ENCODE measurements at places on chromosomes 1 and 21.

DNA sequence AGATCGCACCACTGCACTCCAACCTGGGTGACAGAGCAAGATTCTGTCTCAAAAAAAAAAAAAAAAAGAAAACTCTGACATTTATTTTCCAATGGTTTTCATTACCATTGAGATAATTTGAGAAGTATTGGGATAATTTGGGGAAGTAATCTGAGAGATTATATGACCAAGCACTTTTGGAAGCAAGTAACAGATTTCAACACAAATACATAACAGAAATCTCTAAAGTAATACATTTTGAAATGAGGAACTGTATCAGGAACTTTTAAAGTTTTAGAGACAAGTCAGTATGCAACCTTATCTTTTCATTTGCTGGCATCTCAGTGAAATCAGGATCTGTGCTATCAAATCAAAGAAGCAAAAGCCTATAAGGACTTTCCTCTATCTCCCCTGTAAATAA, 25.4 kb upstream of the SLC16A1 start:
- DNase-seq: no peak

GRCh38 chr1:33895396-33895795, 31.5 kb downstream of the HMGB4 start:
- DNase-seq: no peak

DNA sequence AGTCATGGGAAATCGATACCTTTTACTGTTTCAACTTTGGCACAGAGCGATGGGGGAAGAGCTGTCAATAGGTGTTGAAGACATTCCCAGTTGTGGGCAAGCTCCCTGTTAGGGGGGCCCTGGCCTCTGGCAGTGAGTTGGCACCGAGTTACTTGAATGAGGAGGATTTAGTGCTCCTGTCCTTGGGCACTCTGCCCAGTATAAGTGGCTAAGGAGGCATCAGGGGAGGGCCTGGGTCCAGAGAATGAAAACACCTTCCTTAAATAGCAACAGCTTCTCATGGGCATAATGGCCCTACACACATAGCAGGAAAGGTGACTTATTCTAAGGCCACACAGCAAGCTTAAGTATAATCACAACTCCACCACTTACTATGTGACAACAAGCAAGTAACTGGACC, 664.4 kb downstream of the PTPRU start:
- DNase-seq: no peak

- DNase-seq: peak; percentile 79
These were observed 8.1 kb downstream of the PSRC1 start for GRCh38 chr1:109274533-109275476.

- peak; percentile 91 for DNase-seq
These were observed 11.8 kb upstream of the INPP5B start for GRCh38 chr1:37958690-37959089.

- peak; percentile 79 for DNase-seq
These were observed 1.6 kb upstream of the CLSTN1 start for GRCh38 chr1:9825093-9826074.

DNA sequence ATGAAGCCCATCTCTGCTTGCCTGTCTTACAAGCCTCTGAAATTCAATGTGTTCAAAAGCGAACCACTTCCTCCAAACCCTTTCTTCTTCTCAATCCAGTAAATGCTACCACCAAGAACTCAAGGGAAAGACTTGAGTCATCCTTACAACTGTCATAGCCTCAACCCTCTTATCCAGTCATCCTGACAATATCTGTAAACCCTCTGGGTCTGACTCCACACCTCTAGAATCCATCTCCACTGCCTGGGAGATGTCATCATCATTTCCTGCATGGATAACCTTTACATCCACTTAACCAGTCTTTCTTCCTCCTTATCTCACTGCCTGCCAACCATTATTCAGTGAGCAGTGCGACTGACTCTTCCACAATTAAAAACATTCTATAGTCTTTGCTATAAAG, 441.1 kb downstream of the SETD4 start:
- DNase-seq: peak; percentile 92

- no peak for DNase-seq
These were observed 189.0 kb upstream of the RGS18 start for GRCh38 chr1:191969290-191969689.

GRCh38 chr1:231927431-231927830, 300.8 kb downstream of the DISC1 start:
- no peak for DNase-seq

GRCh38 chr1:207670192-207670591, 25.3 kb downstream of the CR1L start:
- no peak for DNase-seq

DNA sequence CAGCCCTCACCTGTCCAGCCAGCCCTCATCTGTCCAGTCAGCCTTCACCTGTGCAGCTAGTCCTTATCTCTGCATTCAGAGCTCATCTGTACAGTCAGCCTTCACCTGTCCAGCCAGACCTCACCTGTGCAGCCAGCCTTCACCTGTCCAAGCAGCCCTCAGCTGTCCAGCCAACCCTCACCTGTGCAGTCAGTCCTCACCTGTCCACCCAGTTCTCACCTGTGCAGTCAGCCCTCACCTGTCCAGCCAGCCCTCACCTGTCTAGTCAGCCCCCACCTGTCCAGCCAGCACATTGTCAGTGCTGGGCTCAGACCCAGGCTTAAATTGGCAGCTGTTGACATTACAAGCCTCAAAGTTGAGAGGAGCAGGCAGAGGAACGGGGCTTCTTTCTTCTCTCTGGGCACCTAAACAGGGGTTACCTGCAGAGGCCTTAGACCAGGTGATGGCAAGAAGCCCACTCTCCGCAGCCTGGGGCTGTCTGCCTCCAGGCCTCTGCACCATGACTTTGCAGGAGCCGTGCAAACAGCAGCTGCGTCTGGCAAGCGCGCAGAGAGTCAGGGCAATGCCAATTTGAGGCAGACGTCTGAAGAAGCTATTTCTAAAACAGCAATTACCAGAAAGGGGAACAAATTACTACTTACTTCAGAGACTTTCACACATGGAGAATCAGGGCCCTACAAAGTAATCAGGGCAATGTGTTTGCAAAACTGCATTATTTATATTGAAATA, 506.1 kb downstream of the NPHP4 start:
- DNase-seq: no peak

GRCh38 chr1:170460001-170460400, 72.0 kb upstream of the GORAB start:
- no peak for DNase-seq

GRCh38 chr1:30409476-30410152, 313.8 kb downstream of the MATN1 start:
- DNase-seq: peak; percentile 2

DNA sequence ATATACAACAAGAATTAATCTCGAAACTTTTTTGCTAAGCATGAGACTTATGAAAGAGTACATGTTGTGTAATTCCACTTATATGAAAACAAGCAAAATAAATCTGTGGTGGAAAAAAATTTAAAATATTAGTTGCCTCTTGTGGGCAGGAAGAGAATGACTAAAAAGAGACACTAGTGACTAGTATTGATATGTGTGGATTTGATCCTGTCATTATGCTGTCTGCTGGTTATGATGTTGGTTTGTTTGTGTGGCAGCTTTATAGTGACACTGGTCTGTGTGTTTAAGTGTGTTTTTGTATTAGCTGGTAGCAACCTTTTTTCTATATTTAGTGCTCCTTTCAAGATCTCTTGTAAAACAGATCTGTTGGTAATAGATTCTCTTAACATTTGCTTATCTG, 267.8 kb upstream of the NRIP1 start:
- no peak for DNase-seq

GRCh38 chr21:31554511-31555022, 104.9 kb upstream of the SOD1 start:
- DNase-seq: peak; percentile 52

GRCh38 chr1:222239130-222239529, 308.8 kb downstream of the HHIPL2 start:
- DNase-seq: no peak

GRCh38 chr1:76627901-76628300, 239.4 kb upstream of the ST6GALNAC5 start:
- no peak for DNase-seq

DNA sequence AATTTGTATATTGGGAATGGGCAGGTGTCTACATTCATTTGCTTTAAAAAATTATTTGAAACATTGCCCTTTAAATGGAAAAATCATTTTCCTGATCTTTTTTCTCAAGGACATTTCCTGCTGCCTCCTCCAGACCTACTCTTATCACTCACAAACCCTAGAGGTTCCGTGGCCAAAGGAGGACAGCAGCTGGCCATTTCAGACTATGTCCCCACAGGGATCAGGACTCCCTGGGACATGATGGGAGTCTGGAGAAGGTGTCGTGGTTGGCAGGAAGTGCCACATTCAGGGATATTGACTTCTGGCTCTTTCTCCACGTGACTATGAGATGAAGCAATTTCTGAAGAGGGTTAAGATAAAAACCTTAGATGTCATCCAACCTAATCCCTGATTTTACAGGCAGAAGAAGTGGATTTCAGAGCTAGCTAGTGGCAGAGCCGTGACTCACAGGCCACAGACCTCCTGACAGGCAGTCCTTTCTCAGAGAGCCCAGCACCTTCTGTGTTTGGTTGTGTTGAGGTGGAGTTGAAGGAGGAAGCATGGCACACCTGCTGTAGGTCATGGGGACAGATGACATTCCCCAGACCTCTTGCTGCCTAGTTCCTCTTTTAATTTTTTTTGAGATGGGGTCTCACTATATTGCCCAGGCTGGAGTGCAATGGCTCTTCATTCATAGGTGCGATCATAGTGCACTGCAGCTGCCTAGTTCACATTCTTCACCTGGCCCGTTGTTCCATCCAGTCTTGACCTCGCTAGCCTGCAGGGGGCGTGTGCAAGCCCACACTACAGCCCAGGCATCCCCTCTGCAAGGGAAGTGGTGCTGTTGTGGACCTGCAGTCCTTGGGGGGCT, 25.5 kb upstream of the IL10 start:
- DNase-seq: peak; percentile 25

GRCh38 chr1:217674028-217674729, 43.0 kb downstream of the SPATA17 start:
- DNase-seq: no peak

DNA sequence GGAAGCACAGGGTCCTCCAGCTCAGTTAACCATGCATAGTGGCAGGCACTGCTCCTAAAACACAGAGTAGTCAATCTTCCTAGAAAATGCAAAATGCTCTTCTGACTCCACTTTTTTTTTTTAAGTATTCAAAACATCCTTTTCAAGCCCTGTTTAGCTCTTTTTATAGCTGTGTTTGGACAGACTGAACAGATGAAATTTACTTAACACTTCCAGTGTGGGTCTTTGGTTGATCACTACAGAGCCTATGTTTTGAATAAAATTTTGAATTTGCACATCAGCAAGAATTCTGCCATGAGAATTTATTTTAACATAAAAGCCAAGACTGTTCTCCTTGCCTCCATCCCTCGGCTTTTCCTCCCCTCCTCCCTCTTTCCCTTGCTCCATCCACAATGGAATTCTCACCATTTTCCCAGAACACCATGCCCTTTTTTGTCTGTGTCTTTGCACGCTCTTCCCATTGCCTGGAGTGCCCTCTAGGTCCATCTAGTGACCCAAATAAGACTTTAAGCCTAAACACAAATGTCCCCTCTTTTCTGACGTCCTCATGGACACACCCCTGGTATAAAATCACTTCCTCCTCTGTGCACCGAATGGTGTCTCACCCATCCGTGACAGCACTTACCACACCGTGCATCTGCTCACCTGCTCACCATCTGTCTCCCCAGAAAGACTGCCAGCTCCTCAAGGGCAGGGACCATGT, 24.0 kb upstream of the CPT2 start:
- peak; percentile 72 for DNase-seq

DNA sequence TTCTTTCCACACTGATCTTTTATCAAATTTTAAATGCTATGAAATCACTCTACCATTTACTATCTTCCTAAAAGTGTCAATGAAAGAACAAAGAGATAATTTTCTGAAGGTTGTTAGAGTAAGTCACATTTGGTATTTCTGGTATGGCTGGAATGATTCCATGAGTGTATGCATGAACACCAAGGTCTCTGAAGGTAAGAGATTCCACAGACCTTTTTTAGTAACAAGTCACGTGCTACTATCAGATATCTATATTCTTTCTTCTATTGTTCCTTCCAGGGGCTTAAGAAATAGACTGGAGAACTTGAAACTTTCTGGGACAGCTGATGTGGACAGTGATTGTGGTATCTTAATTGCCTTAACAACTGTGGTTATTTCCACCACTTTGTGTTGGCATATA, 265.0 kb downstream of the SDCCAG8 start:
- no peak for DNase-seq

GRCh38 chr1:242523719-242524570, 552 bp downstream of the PLD5 start:
- no peak for DNase-seq

DNA sequence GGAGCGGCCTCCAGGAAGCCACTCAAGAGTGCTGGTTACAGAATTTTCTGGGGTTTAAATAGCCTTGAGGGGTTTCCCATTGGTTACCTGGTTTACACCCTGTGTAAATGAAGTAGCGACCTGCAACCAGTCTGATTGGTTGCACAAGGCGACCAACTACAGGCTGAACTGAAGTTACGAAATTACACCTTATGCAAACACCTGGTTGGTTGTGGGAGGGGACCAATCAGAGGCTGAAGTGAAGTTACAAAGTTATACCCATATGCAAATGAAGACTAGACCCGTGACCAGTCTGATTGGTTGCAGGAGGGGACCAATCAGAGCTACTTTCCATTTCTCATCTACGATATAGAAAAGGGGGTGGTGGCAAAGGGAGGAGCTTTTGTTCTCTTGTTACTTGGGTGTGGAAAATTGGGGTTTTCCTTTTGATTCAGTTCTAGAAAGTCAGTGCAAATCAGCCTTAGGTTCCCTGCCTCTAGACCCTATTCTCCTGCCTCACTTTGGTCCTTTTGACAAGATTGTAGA, 22.2 kb upstream of the C1orf174 start:
- no peak for DNase-seq

DNA sequence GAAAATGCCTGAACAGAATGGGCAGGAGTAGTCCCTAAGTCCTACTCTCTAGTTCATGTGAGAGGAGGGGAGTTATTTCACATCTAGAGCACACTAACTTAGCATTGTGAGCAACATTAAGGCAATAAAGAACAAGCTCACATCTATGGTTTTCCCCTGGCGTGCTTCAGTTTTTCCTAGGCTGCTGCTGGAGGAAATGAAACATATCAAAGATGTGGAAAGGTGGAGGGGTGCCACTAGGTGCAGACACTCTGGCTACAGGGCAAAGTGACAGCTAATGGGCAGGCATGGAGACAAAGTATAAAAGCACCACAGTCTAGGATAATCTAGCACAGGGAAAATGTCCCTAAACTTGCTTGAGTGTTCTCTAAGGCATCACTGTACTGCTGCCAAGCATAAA, 82.2 kb downstream of the TPR start:
- DNase-seq: no peak
